ENCODE measurements at places on chromosomes 4 and X.

DNA sequence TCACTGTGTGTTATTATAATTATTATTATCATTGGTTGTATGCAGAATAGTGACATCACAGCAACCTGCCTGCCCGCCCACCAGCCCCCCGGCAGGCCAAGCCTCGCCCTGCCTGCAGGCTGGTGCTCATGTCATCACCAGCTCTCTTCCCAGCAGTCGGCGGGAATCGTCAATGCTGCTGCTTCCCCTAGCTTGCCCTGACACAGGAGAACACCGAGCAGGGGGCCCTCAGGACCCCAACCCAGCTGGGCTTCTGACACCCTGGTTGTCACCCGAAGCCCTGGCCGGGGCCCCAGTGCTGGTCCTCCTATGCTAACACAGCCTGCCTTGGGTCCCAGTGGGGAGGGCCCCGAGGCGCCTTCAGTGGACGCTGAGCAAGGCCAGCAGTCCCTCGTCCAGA, 100.6 kb downstream of the PPP2R2C start:
- DNase-seq: no peak

- DNase-seq: no peak
Measured at GRCh38 chr4:26130173-26130572, 190.6 kb upstream of the RBPJ start.

DNA sequence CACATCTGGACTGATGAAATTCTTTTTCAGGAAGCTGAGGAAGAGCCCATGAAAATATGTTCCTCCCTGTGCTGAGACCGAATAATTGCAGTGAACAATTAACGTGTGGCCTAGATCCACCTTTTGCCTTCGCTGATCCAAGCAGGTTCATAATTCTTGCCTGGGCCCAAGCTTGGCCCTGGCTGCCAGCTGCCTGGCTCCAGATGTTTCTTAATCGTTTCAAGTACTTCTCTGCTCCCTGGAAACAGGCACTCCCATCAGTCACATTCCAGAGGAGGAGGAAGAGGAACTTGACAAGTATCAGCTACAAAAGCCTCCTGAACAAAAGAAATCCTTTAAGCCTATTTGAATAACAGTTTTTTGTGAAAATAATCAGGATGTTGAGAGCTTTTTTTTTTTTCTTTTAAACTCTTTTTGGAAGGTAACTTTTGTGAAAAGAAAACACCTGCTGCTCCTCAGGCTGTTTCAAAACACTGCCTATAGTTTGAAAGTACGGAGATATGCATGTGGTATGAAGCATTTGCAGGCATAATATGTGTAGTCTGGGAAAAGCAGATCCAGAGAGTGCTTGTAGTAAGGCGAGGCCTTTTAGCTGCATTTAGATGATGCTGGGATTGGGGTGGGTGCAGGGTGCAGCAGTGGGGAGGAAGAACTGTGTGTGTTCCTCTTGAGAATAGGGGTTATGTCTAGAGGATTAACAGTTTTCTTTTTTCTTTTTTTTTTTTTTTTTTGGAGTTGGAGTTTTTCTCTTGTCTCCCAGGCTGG, 154.4 kb downstream of the PTTG2 start:
- no peak for DNase-seq

DNA sequence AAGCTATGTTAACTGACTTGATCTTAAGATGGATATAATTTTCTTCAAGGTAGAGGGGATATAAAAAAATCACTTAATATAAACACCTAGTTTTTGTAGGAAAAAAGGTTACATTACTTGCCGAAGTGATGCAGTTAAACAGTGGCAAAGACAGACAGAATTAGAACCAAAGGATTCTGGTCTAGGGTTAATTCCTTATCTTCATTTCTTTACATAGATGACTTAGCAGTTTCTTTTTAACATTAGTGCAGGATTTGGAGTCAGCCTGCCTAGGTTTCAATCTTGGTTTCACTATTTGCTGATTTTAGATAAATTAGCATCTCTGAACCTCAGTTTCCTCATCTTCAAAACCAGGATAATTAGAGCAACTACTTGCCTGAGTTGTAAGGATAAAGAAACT, 14.3 kb downstream of the ZAR1 start:
- no peak for DNase-seq

GRCh38 chr4:151415978-151416377, 7.0 kb downstream of the FHIP1A start:
- DNase-seq: no peak

DNA sequence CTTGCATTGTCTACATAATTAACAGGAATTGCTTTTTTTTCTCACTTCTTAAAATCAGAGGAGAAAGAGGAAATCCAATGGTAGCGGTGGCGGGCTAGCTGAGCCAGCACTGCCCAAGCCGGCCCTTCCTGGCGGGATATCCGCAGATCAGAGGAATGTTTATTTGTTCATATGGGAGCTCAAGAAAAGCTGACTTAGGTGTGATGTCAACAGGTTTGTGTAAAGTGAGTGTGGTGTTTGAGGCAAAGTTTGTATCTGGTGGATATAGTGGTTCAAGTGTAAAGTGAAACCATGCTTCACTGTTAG, 466 bp upstream of the SLC39A8 start:
- no peak for DNase-seq

DNA sequence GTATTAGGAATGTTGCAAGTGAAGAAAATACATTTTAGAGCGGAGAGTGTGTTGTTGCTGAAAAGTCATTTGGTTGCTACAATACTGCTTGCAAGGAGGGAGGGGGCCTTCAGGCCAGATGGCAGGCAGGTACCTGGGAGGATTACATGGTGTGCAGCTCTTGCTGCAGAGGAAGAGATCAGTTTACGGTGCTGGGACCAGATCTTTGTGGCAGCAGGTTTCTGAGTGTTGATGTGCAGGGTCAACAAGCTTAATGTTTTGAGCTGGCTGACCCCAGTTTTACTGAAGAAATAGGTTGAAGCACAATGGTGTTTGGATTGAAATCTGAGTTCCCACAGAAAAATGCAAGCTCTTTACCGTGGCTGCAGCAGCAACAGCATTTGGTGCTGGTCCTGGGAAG, 96.4 kb upstream of the DDIT4L start:
- DNase-seq: no peak

- DNase-seq: no peak
Measured at GRCh38 chr4:131091896-131092295, 1995.9 kb downstream of the C4orf33 start.

GRCh38 chr4:69830560-69831269, 29.2 kb downstream of the SULT1E1 start:
- no peak for DNase-seq

DNA sequence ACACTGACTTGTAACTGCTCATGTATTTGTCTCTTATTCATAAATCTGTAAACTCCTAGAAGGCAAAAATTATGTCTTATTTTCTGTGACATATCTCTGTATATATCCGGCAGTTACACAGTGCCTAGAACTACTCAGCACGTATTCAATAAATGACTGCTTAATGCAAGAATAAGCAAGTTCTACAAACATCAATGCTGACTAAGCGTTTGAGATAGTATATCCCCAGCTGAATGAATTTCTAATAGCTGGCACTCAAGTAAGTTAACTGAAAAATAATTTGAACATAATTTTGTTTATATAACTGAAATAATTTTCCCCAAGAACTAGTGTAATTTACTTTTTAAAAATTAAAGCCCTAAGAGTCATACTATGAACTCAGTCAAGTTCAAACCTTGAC, 113.7 kb downstream of the ARAP2 start:
- DNase-seq: no peak

DNA sequence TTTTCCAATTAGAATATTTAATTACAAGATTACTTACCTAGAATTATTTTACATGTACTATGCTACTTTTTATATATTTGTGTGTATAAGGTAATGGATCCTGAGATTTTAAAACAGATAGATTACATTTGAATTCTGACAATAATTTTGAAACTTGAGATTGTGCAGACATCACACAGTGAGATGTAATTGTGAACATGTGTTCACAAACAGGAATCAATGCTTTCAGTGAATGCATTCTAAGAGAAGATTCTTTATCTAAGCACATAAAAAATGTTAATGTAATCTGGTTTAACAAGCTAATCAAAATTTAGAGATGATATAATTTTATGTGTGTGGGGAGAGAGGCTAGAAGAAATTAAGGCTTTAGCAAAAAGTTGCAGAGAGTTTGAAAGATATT, 1925.5 kb downstream of the ARAP2 start:
- no peak for DNase-seq

GRCh38 chrX:28108186-28108945, 127.1 kb upstream of the DCAF8L1 start:
- no peak for DNase-seq

DNA sequence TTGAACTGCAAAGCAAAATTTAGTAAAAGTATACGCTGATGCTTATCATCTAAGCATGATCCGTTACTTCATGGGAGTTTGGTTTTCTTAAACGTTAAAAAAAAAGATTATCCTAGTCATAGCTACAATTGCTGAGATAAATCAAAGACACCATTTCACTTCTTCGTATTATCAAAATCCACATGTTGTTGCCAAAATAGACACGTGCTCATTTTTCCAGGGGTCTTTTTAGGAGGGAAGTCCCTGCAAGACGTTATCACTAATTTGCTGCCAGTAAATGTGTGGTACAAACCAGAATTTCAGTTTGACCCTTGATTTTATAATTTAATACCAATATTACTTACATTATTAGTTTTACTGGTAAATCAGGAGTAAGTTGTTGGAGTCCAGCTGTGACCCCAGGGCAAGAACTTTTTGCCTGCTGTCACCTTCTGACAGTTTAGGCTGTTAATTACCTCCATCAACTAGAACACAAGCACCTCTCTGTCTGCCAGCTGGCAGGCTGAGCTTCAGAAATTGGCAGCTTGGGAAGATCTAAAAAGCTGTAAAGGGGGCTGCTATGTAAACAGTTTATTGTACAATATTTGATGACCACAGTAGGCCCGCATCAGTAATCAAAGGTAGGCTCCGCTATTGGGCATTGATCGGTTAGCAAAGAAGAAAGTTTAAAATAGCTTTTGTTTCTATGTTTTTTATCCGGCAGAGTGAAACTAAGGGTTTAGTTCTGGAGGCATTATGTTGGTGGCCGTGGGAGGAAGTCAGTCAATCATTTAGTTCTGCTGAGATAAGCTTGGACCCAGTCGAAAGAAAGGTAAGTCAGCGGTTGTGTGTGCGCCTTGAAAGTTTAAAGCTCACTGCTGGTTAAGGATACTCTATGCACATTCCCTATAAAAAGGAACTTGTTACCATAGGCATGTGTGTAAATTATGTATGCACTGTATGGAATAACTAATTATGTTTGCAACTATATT, 196.4 kb downstream of the FBXO8 start:
- DNase-seq: no peak

DNA sequence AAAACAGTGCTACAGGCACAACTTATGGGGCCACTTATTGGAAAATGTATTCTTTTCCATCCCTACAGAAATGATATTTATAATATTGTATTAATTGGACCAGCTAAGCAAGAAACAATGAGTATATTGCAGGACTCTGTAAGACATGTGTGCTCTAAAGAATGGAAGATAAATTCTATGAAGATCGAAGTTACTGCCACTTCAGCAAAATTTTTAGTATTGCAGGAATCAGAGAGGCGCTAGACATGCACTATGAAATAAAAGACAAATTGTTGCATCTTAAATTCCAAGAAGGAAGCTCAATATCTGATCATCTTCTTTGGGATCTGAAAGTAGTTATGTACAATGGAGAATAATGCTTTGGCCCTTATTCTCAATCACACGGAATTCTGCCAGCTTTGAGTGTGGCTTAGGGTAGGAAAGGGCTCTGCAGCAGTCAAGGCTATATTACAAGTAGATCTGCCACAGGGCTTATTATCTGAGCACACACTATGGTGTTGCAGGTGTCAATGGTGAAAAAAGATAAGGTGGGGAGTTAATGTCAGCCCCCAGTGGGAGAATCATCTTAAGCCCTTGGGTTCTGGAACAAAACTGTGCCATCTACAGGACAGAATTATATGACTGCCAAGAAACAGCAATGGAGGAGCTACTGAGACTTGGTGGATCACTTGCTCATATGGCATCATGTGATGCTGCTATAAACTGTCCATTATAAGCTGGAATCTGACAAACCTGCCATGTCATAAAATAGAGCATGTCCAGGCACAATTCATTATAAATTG, 334.0 kb upstream of the NDST3 start:
- DNase-seq: no peak

- DNase-seq: no peak
Measured at GRCh38 chr4:76811604-76812412, 86.1 kb downstream of the SOWAHB start.

GRCh38 chr4:123599061-123599919, 202.7 kb downstream of the SPRY1 start:
- no peak for DNase-seq

DNA sequence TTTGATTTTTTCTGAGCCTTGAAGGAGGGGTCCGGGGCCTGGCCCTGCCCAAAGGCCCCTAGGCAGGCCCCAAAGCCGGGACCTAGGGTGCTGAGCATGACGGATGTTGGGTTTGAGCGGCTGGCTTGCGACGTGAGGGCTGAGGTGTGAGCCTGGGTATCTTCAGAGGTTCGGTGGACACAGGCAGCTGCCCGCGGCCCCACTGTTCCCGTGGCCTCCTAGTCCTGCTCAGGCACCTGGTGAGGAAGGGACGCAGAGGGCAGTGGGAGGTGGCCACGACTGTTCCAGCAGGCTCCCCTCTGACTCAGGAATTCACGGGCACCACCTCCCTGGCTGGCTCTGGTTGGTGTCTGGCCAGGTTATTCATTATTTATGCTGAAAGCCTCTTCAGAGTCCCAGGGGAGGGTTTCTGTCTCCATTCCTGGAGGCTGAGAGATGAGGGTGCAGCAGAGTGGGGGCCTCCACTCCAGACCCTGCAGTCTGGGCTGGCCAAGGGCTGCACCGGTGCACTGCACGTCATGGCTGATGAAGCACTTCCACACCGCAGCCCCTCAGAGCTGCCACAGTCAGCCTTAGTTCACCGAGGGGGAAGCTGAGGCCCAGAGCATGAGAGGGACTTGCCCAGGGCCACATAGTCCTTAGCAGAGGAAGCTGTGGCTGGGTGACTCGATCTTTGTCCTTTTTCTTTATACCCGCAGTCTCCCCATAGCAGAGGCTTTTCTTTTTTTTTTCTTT, 2.2 kb downstream of the MSANTD1 start:
- DNase-seq: no peak

GRCh38 chr4:87425711-87426110, 3.3 kb downstream of the NUDT9 start:
- no peak for DNase-seq

- no peak for DNase-seq
Measured at GRCh38 chr4:84697615-84698201, 114.8 kb downstream of the CDS1 start.

All from activated CD8-positive, alpha-beta memory T cell treated with anti-CD3 and anti-CD28 coated beads for 4 hours (primary cell).